ENCODE measurements at places on chromosomes 12 and 14. TPM values are rescaled to one million over a fixed set of nuclear protein-coding genes. Genes with fewer than 3 reads are reported as not detected.

The SLC5A8 gene
- total RNA-seq: not detected

DNA sequence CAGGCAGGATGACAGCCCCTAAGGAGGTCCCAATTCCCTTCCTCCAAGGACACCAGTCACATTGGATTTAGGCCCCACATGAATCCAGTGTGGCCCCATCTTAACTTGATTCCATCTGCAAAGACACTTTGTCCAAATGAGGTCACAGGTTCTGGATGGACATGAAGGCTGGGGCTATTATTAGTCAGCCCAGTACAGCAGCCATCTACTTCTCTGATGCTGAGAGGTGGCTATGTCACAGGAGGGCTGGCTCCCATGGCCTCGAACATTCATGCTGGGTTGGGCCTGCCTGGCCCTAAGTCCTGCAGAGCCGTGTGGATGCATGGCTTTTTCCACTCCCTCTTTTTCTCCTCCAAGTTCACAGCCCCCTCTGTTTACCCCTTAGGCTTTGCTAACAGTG is 35.9 kb downstream of the SLC15A4 start:
- no peak for DNase-seq

GRCh38 chr12:1628666-1629337 is at the start of gene WNT5B:
Gene WNT5B (plus strand): TSS chr12:1629231. CDS start chr12:1631355, 2,124 bp downstream.
- no peak for DNase-seq

DNA sequence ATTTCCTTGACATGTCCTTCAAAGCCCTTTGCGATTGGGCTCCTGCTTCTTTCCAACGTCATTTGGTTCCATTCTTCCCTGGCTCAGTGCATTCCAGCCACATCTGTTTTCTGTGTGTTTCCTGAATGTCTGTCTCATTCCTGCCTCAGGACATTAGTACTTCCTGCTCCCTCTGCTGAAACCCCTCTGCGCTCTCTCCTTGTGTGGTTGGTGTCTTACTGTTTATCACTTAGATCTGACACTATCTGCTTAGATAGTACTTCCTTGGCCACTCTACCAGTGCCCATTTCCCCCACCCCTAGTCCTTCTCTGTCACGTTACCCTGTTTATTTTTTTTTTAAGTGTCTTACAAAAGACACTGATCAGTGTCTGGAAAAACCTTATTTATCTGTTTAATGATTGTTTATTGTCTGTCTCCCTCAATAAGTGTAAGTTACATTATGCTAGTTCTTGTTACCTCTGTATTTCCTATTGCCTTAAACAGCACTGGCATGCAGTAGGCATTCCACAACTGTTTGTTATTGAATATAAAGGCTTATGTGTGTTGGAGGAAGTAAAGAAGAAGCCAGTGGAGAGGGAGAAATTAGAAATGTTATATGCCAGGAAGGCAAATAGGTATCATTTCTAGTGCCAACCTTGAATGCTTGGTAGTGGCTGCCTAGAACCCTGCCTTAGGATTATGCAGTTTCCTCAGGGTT is 21.5 kb downstream of the DYRK2 start:
- no peak for DNase-seq

DNA sequence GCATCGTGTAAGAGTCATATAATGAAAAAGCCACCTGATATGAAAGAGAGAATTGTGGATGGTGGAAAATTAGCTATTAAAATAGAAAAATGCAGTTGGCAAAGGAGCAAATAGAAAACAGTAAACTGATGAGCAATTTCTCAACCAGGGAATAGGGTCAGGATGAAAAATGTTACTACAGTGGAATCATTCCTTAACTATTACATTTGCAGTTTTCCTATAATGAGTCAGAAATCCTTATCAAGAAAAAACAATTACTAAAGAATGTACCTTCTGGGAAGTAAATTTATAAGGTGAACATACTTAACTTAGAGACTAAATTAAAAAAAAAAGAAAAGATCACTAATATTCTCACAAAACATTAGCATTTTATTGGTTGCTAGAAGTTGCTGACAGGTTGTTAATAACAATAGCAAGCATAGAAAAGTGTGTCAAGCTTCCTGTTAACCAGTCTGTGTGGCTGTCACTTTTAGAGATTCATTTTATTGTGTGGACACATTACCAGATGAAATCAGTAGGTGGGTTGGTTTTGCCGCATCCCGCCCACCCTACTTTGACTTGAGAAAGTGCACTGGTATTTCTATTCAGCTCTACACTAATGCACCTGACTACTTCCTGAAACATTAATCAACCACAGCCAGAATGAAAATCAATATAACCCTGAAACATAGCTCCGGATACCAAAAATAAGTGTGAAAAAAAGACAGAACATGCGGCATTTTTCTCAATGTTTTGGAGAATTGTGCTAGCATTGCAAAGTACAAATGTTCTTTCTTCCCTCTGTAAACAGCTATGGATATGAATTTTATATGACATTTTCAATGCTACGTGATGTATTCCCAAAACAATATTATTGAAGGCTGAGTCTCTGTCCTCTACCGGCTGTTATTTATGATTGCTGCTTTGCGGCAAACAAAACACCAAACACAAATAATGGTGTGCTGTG is 576.7 kb downstream of the SLC16A7 start:
- DNase-seq: no peak

DNA sequence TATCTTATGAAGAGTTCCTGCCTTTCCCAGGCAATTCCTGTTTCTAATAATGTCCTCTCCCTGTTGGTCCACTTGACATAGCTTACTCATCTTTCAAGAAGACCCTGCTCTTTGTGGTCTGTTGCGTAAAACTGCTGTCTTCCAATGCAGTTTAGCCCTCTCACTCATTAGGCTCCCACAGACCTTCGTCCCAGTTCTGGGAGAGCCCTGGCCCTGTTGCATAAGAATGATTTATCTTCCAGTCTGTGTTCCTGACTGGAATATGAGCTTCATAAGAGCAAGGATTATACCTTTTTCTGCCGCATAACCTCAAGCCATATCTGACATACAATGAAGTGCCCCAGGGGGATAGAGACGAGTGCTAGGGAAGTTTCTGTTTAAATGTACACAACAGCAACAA is 365.9 kb upstream of the NOVA1 start:
- no peak for DNase-seq

DNA sequence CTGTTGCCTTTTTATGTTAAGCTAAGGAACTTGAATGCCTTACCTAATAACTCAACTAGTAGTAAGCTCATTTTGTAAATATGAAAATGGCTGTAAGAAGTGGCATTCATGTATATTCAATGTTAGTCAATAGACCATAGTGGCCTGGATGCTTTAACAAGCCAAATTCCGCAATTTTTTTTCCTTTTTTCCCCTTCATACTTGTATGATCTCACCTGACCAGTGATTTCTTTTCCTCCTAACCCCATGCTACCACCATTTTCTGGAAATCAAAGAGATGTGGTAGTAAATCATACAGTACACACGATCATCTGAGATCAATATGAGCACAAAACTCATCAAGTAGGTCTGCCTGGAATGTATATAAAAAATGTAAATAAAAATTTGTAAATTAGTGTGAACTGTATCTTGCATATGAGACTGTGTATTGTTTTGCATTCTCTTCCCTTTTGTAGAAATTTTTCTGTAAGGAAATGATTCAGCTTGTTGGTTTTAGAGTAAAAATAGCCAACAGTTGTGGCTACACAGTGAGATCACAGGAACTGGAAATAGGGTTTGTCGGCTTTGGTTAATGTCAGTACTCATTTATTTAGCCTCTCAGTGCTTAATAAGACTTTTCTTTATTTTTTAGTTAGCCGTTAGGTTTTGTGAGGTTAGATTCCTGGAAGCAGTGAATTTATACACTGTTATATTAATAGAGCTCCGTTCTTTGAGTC is 62.5 kb downstream of the ETNK1 start:
- DNase-seq: no peak

- DNase-seq: no peak
Observed at GRCh38 chr12:132319359-132319950, 9.9 kb downstream of the GALNT9 start.

Data from activated CD4-positive, alpha-beta memory T cell treated with anti-CD3 and anti-CD28 coated beads for 36 hours (primary cell).